ENCODE measurements at places on chromosomes 13 and 19.
A peak's percentile ranks its signal among the peaks of the same experiment; 100 is the strongest.

DNA sequence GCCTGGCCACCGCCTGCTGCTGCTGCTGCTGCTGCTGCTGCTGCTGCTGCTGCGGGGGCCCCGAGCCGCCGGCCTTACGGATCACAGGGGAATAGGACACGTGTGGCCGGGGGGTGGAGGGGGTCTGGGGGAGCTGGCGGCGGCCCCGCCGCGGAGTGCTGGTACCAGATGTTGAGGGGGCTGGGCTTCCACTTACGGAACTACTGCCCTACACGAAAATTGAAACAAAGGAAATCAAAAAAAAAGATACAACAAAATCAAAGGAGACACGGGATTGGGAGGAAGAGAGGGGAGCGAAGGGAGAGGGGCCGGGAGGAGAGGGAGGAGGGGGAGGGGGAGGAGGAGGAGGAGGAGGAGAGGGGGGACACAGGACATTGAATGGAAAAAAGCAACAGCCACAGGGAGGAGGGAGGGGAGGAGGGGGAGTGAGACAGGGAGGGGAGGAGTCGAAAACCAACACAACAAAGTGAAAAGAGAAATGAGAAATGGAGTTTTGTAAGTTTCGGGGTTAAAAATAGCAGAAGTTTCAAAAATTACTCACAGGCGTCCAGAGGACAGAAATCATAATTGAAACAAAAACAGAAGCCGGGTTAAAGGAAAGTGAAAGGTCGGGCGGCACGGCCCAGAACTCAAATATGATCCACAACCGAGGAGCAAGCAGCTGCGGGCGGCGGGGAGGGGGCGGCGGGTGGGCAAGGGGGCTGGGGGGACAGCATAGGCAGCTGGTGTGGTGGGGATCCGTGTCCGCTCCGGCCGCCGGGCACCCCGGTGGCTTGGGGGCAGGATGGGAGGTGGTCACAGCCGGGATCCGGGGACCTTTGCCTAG is 57.8 kb downstream of the IER2 start:
- peak; percentile 86 for DNase-seq

- DNase-seq: no peak
Observed at GRCh38 chr13:110560601-110561343, 750 bp downstream of the RAB20 start.

DNA sequence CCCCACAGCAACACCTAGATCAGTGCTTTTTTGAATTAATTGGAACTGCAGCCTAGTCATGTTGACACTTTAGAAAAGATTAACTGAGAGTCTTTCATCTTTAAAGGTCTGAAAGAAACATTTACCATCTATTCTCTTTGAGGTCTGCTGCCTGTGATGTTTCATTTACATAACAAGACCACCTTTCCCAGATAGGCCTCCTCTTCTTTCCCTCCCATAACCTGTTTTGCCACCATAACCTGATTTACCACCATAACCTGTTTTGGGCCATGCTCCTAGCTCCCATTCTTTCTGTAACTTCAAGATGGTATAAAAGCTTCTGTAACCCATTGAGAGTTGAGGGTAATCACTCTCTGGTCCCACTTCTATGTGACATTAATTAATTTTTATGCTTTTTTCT is 320.8 kb downstream of the PCDH20 start:
- no peak for DNase-seq

DNA sequence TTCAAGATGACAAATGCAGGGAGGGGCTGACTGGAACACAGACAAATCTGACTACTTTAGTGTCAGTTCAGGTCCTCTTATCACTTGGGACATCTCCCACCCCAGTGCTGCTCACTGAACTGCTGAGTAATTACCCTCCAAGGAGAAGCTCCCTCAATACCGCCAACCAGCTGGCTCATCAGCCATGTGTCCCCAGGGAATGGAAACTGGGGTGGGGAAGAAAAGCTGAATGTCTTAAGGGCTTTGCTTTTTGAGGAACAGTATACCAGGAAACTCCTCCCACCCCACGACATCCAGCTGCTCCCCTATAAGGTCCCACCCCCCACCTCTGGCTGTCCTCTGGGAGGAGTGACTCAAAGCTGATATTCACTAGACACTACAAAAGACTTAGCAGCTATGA is 2.0 kb downstream of the ZNF823 start:
- DNase-seq: peak; percentile 62

GRCh38 chr19:39996811-39997637 is at the start of gene ZNF546:
ZNF546 (plus strand) TSS chr19:39997060; CDS start chr19:39998327, 1,267 bp downstream.
- peak; percentile 94 for DNase-seq

DNA sequence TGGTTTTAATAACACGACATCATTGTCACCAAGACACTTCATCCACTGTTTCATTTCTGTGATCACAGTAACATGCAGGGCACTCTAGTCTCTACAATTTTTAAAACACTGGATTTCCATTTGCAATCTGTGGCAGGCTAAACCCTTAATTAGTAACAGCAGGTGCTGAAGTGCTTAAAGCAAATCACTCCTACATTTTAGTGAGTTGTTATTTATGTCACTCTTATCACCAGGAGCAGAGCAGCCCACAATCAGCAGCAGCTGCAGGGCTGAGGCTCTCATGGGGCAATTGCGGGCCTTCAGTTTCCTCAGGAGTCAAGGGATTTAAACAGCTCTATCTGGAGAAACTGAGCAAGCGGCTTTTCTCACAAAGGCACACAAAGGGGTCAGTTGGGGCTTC is 1.6 kb downstream of the SOHLH2 start:
- no peak for DNase-seq

DNA sequence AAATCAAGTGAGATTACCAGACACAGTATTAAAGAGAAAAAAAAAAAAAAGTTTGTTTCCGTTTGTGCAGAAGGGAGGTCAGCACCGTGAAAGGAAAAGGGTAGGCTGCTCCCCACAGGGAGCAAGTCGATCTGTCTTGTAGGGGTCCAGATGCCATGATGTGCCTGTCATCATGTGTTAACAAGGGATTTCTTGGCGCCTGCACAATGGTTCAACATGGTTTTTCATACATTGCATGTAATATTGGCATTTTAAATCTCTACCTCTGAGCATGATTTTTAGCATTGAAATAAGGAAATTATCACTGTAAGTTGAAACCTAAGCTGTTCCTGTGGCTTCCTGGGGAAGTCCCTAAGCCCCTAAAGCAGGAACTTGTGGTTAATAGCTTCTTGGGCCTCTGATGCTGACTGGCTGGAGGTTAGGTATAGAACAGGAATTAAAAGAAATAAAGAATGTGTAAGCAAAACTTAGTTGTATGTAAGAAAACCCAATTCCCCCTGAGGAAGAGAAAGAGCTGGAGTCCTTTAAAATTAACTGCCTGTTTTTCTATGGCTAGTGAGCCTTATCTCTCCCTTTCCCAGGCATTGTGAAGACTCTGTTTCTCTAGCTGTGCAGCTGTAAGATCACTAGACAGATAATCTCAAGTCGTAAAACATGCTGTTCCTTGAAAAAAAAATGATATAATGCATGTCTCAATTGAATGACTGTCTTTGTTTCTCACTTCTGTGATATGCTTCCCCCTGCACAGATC is 7.4 kb upstream of the FCGBP start:
- DNase-seq: no peak

DNA sequence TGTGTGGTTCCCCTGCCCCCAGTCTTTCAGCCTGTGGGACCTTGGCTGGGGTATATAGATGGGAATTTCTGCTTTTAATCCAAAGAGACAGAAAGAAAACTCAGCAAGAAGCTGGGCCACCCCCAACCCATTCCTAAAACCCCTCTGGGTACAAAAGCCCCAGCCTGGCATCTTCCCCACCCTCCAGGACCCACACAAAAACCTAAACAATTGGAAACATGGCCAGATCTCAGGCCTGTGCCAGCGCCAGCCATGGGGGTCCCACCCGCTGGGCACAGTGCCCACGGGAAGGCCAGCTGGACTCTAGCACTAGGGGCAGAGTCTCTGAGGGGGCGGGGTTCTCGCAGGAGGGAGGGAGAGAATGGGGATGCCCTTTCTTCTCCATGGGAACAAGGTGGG is 8.6 kb downstream of the LYL1 start:
- no peak for DNase-seq

DNA sequence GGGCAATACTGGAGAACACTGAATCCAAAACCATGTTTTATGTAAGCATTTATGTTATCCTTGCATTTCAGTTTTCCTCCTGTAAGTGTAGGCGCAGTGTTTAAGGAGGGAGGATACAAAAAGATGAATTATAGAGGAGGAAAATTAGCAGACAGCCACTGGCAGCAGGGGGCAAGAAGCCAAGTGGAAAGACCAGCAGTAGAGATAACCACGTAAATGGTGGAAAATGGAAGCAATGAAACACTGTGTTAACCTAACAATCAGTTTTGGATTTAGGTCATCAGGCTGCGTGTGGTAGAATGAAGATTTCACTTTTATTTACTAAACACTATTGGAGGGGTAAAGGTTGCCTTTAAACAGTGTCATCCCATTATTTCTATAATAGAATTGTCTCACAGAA is 447.3 kb downstream of the GPC6 start:
- no peak for DNase-seq

DNA sequence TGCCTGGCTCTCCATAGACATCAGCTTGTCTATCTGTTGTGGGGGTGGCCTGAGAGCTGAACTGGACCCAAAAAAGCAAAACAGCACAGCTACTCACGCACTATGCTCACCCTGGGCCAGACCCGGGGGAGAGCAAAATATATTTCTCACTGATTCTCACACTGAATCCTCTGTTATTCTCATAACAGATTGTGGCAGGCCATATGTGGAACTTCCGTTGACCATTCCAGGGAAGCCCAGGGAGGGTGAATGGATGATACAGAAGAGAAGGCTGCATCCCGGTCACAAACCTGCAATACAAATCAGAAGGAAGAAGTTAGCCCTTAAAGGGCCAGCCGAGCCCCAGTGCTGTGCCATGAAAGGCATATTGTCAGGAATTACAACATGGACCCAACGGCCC is 362.5 kb downstream of the ZNF536 start:
- DNase-seq: no peak

DNA sequence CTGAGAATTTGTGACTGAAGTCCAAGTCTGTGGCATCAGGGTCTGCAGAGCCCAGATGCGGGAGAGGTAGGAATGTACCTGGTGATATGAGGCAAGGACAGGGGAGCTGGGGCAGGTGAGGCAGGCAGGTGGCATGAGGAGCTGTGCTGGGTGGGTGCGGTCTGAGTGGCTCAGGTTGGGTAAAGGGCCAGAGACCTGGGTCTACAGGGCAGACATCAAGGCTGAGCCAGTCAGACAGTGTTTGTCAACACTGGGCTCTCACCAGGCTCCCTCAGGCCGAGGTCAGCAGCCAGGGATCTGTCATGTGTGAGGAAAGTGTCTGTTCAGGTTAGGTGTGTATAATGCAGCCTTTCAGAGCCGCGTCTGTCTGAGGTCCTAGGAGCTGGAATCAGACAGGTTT is 18.6 kb downstream of the GPI start:
- no peak for DNase-seq

GRCh38 chr19:48403606-48404005 is 10.1 kb downstream of the GRIN2D start:
- DNase-seq: peak; percentile 64

GRCh38 chr19:1233115-1233667 is 4.6 kb downstream of the CBARP start:
- no peak for DNase-seq

GRCh38 chr19:883661-884211 is 9.3 kb downstream of the MED16 start:
- DNase-seq: no peak

GRCh38 chr13:33312150-33312860 is 26.8 kb upstream of the STARD13 start:
- DNase-seq: peak; percentile 24

- DNase-seq: no peak
Observed at GRCh38 chr19:1468821-1469254, 10.2 kb downstream of the C19orf25 start.

- no peak for DNase-seq
Observed at GRCh38 chr13:60572855-60573254, 175.8 kb downstream of the TDRD3 start.

DNA sequence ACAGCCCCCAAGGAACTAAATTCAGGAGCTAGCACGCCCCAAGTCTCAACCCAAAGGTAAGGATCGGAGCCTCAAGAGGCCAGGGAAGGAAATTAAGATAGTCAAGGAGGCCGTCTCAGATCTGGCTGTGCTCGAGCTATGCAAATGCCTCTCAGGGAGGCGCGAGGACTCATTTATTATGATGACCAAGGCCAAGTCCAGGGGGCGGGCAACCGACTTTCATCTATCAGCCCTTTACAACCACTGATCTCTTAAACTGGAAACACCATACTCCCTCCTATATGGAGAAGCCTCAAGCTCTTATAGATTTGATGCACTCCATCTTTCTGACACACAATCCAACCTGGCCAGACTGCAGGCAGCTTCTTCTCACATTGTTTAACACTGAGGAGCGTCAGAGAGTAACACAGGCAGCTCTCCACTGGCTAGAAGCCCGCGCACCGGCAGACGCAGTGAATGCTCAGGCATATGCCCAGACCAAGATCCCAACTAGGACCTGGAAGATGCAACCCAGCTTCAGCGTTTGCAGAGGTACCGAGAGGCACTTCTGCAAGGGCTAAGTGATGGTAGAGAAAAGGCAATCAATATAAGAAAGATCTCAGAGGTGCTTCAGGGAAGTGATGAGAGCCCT is 9.6 kb upstream of the SLC15A1 start:
- DNase-seq: no peak

DNA sequence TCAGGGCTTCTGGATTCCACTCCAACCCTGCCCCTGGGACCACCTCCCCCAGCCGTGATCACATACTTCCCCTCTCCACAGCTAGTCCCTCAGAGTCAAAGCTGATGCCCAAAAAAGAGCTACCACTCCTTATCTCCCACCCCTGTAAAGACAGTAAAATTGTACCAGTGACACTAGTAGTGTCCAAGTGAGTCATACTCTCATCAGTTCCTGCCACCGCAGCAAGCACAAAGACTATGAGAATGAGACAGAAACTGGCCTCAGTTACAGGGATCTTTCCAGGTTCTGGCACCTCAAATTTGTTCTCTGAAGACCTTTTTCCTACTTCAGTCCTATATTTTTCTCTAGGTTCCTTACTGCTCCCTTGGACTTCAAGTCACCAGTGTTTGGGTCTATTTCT is 144.2 kb downstream of the SPRY2 start:
- peak; percentile 49 for DNase-seq

GRCh38 chr13:31204592-31204991 is 4.8 kb downstream of the B3GLCT start:
- DNase-seq: peak; percentile 67

- no peak for DNase-seq
Observed at GRCh38 chr13:99662678-99663077, 161.4 kb downstream of the TM9SF2 start.

DNA sequence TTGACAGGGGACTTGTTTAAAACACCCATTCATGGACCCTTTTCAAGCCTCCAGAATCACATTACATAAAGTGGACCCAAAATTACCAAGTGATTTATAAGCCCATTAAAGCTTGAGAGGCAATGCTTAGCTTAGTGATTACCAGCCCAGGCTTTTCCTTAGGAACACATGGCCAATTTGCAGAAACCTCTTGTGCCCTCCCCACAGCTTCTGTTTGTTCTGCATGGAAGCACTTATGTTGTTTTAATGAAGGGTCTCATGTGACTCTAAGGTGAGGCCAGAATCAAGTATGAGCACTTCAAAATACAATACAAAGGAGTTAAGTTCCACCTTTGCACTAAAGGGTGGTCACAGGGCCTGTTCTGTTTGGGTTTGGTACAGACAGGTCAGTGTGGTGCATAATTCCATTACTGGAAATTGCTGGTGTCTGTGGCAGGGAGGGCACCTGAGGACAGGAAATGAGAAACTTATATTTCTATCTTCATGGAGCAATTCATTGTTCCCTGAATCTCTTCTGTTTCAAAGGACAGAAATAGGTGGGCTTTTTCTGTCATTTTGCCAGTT is 15.3 kb downstream of the ZNF486 start:
- DNase-seq: no peak
